ENCODE measurements at places on chromosomes 6 and 20.

- DNase-seq = peak; percentile 74
Observed at GRCh38 chr6:129774697-129775447, 64.9 kb upstream of the ARHGAP18 start.

GRCh38 chr6:43095939-43096338, 19.8 kb downstream of the PTK7 start:
- DNase-seq = no peak

GRCh38 chr6:166849749-166850183, 106.6 kb downstream of the RNASET2 start:
- no peak for DNase-seq

DNA sequence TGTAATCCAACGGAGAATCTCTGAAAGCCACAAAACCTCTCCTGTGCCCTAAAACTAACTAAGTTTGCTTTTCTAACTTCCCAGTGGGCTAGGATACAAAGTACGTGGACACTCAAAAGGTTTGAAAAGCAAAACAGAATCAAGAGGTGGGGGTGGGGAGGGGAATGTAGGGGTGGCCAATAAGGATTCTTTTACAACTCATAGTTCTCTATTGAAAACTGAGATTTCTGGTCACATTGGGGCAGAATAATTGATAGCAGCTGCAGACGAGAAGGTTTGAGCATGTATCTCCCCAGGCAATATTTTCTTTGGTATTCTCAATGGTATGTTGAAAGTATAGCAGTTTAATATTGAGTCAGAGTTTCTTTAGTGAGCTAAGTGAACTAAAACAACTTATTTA, 376.7 kb upstream of the CITED2 start:
- DNase-seq = no peak

DNA sequence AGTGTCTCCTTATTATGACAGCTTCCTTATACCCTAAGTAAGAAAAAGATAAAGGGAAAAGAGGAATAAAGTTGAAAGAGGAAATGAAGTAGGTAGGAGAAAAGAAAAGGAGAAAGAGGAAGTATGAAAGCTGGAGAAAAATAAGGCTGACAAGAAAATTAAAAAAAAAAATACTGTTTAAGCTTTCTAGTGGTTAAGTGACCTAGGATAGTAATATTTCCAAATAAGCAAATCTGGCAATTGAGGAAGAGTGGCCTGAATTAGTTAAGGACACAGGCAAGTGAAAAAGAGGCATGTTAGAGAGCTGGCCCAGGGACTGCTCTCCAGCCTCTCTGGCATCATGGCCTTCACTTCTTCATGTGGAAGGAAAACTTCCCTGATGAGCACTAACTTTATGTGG, 76.5 kb upstream of the ADGRF1 start:
- DNase-seq = no peak

DNA sequence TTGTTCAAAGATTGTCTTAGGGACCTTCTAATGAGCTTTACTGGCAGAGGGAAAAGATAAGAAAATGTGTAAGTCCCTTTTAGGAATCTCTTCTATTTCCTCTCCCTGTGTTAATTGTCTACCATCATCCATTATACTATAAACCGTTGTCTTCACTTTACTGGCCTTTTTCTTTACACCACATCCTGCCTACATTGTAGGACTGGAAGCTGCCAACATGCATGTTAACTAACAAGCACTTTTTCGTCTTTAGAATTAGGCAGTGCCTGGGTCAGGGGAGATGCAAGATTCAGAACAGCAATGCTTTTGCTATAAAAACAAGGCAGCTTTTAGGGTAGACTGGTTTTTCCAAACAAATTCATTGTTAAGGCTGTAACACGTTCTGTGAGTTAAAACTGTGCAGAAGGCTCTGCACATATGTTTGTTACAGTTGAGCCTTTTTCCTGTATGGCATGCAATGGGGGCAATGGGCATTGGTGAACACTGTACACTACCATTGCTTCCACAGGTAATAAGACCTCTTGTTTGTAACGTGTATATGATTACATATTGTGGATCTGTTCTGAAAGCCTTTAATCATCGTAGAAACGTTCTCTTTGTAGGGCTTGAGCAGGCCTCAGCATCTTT, 10.9 kb upstream of the PKIG start:
- no peak for DNase-seq

- no peak for DNase-seq
Observed at GRCh38 chr6:85473748-85474147, 23.9 kb downstream of the NT5E start.

DNA sequence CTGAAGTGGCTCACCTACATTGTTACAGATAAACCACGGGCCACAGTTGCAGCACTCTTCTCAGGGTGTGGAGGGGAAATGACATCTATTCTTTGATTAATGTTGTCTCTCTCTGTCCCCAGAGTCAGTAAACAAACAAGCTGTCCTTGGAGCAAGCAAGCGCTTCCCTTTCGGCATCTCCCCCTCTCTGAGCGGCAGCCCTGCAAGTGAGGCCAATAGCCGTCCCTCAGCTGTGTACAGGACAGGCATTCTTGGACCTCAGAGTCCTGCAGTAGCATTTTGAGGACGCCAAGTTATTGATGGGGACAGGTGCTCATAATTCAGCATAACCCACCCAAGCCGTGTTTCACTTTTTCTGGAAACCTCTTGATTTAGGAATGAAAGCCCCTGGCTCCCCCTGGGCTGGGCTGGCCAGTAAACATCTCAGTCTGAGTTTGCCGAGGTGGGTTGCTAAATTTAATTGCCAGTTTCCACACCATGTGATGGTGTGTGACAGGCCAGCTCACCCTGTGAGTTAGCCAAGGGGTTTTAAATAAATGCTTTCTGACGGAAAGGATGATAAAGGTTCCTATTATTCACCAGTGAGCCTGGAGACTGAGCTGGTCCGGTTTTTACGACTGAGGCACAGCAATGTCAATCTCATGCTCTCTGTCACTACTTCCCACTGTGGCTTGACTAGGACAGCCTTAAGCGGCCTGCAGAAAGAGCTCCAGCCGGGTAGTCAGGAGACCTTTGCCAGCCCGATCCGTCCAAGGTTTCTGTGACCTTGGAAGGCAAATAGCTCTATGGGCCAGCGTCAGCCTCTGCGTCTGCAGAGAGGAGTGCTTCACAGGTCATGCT, 214.8 kb upstream of the RREB1 start:
- DNase-seq = no peak

DNA sequence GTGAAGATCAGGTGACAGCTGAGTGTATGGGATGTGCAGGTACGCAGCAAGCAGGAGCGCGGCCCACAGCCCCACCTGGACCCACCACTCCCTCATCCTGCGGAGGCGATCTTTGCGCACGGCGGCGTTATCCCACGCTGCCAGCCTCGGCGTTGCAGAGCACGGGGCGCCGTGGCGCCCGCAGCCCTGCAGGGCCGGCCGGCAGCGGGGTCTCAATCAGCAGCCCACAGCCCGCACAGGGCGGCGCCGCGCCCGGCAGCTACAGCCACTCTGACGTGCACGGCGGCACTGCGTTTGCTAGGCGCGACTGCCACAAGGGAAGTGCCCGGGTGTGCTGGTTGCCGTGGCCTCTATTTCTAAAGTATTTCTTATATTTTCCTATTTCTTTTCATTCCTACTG, 46.9 kb downstream of the LAMA2 start:
- DNase-seq = no peak

DNA sequence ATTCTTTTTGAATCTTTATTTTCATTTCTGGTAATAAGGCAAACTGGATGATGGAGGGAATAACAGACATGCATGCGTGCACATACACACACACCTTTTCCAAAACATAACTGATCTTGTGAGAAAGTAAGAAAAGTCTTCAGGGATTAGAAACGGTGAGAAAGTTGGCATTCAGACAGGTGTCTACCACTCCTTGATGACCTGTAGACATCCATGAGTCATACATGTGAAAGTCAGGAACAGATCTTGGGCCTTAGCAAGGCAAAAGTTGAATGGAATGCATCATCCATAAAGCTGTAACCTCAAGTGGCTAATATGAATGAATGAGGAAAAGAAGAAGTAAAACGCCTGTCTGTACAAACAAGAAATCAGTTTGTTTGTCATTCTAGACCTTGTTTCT, 97.3 kb downstream of the GRIK2 start:
- DNase-seq = no peak

DNA sequence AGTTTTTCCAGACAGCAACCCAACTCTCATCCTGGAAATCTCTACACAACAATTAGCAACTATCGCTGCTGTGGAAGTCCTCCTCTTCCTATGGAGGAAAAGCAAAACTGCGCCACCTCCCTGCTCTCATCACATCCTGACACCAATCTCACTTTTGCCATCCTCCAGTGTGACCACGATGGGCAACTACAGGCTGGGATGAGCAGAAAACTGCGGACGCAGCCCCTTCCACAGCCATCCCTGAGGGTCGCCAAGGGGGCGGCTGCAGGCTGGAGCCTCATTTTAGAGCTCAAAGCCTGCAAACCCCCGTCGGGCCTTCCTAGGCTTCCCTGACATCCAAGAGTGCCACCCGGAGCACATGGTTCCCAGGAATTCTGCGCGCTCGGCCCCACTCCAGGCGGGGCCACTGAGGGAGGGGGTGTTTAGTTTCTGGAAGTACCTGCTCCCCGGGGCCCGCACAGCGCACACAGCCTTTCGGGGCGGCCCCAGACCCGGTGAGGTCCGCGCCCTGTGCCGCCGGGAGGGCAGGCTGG, 1.2 kb downstream of the TCFL5 start:
- no peak for DNase-seq

GRCh38 chr20:47263465-47264084, 92.9 kb downstream of the ZMYND8 start:
- DNase-seq = no peak

GRCh38 chr20:49210101-49210756, 9.0 kb upstream of the DDX27 start:
- no peak for DNase-seq

DNA sequence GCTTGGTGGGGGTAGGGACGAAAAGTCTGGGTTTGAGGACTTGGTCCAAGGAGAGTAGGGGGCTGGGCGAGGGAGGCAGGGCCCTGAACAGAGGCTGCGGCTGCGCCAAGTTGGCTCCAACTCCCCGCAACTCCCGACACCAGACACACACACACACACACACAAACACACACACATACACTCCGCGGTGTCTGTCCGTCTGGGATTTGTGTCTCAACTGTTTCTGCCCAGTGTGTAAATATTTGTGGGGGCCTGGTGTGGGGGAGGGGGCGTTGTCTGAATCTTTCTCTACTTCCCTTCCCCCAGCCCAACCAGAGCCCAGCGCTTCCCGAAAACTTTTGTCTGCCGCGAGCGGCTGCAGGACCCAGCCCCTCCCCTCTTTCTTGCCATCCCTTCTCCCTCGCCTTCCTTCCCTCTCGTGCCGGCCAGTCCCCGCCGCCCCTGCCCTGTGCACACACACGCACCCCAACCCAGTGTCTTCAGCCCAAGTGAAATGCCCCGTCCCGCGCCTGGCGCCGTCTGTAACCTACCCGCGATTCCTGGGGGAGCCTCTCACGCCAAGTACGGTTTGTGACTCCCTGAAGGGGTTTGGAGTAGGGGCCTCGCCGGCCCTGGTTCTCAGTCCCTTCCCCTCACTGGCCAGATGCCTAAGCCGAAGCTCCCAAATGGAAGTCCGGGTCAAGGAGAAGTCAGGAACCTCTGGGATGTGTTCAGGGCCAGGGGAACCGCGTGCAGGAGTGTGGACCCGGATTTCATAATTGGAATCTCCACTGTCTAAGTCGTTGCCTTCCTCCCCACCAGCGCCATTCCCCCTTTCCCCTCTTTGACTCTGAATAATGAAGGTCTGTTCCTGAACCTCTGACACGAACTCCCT, 904 bp downstream of the MDFI start:
- DNase-seq = no peak

Measured in NCI-H774 (cell line).